ENCODE measurements at places on chromosomes 11 and 22. TPM values are rescaled to one million over a fixed set of nuclear protein-coding genes. Genes with fewer than 3 reads are reported as not detected.

The SLC5A1 gene
- total RNA-seq: 0.21 TPM

The ENTHD1 gene
- not detected for total RNA-seq

The IFTAP gene
- total RNA-seq: 17.5 TPM

The GDPD4 gene
- total RNA-seq: not detected

The TMEM86A gene
- 1.2 TPM for total RNA-seq

The P2RY2 gene
- total RNA-seq: 46.1 TPM

The GAL3ST1 gene
- total RNA-seq: not detected

The HORMAD2 gene
- total RNA-seq: not detected

The EHF gene
- 160 TPM for total RNA-seq

The OR10D3 gene
- not detected for total RNA-seq

The KIRREL3 gene
- not detected for total RNA-seq

The TMPRSS4 gene
- total RNA-seq: 60.5 TPM

The AIFM3 gene
- 0.56 TPM for total RNA-seq

The CSF2RB gene
- not detected for total RNA-seq

The KRTAP5-3 gene
- not detected for total RNA-seq

The MS4A6E gene
- total RNA-seq: not detected

The MS4A3 gene
- total RNA-seq: not detected

The MYOD1 gene
- not detected for total RNA-seq

The NAALADL1 gene
- total RNA-seq: 2.0 TPM

The KDM4F gene
- not detected for total RNA-seq

The PDGFD gene
- 1.9 TPM for total RNA-seq

The OR52E6 gene
- not detected for total RNA-seq

The SLC43A3 gene
- 39.1 TPM for total RNA-seq

The DGCR6 gene
- total RNA-seq: 10.1 TPM

The BTG4 gene
- total RNA-seq: not detected

The DAGLA gene
- total RNA-seq: 0.09 TPM

The VSIG10L2 gene
- not detected for total RNA-seq

The GTSE1 gene
- 9.2 TPM for total RNA-seq

The ARVCF gene
- 16.7 TPM for total RNA-seq

The OTUB1 gene
- 108 TPM for total RNA-seq

The CRY2 gene
- total RNA-seq: 6.5 TPM

The OR8G1 gene
- total RNA-seq: not detected

The LRRC56 gene
- 0.23 TPM for total RNA-seq

The CCDC116 gene
- total RNA-seq: not detected

The MAPK8IP2 gene
- 0.65 TPM for total RNA-seq

The BDNF gene
- 1.2 TPM for total RNA-seq

The SYT12 gene
- total RNA-seq: 9.0 TPM

The GAL3ST3 gene
- total RNA-seq: 0.28 TPM

The MS4A12 gene
- total RNA-seq: not detected

The LARGE2 gene
- total RNA-seq: 25.0 TPM

The MRPL16 gene
- total RNA-seq: 66.8 TPM

The FADS3 gene
- 18.3 TPM for total RNA-seq

The TTLL1 gene
- total RNA-seq: 3.5 TPM

The DCUN1D5 gene
- total RNA-seq: 158 TPM

The SLC22A8 gene
- total RNA-seq: not detected

The CASP5 gene
- total RNA-seq: not detected

The DUSP8 gene
- total RNA-seq: 0.56 TPM

The PRG3 gene
- total RNA-seq: not detected

The COMT gene
- total RNA-seq: 359 TPM

The ALKBH8 gene
- 4.6 TPM for total RNA-seq

The TRPC6 gene
- 0.63 TPM for total RNA-seq

The NPAS4 gene
- total RNA-seq: not detected

The ADM2 gene
- 1.4 TPM for total RNA-seq

The ZBTB16 gene
- total RNA-seq: 5.1 TPM

The TMEM191C gene
- 1.5 TPM for total RNA-seq

The SMIM38 gene
- total RNA-seq: not detected

The ZC3H12C gene
- 5.1 TPM for total RNA-seq

The OR52A1 gene
- not detected for total RNA-seq

The SLC22A9 gene
- total RNA-seq: not detected

Data from airway epithelial cell (primary cell).